ENCODE measurements at places on chromosomes 7 and 10.
A peak's percentile ranks its signal among the peaks of the same experiment; 100 is the strongest.

- DNase-seq, result no peak
Measured at GRCh38 chr10:95873139-95873538, 34.6 kb upstream of the CC2D2B start.

GRCh38 chr7:35869810-35870209 is 69.0 kb downstream of the SEPTIN7 start:
- no peak for DNase-seq

GRCh38 chr7:112188257-112188656 is 17.9 kb downstream of the DOCK4 start:
- no peak for DNase-seq

GRCh38 chr7:26117142-26117807 is 34.7 kb upstream of the NFE2L3 start:
- peak; percentile 19 for DNase-seq

DNA sequence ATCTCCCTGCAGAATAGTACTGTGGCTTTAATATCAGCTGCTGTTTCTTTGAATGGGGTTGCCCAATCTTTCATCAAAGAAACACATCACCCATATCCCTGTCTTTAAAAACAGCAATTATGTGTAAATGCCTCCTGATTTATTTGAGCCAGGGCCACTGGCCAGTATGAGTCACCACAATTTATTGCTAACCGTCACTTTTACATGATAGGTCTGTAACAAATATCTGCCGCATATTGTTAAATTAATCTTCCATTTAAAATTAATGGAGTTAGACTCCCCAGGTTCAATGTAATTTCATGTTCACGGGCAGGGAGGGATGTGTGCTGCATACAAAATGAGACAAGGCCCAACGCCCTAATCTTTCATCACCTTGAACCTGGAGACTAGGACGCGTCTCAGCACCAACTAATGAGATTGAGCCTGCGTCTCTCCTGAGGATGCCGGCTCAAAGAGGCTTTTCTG is 673.4 kb downstream of the AUTS2 start:
- no peak for DNase-seq

GRCh38 chr7:146698995-146699610 is 582.5 kb downstream of the CNTNAP2 start:
- DNase-seq, result no peak

GRCh38 chr7:102836977-102837376 is 75.8 kb upstream of the LRRC17 start:
- no peak for DNase-seq

- DNase-seq, result peak; percentile 62
Measured at GRCh38 chr7:140645166-140645900, 4.7 kb upstream of the DENND2A start.

GRCh38 chr10:49297818-49298670 is 926 bp upstream of the C10orf71 start:
- peak; percentile 77 for DNase-seq

DNA sequence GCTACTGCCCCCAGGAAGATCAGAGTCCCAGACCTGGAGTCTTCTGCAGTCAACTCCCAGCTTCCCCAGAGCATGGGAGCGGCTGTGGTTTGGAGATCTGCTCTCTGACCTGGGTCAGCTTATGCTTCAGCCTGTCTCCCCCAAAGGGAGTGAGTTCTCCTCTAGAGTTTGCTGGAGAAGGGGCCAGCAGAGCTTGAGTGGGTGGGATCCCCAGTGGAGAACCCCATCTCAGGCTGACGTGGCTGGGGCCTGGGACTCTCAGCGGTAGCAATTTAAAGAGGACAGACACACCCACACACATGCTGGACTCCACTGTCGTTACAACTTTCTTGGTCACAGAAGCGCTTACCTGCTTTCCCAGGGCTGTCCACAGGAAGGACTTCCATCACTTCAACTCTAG is 6.3 kb downstream of the UNC5B start:
- DNase-seq, result no peak

- no peak for DNase-seq
Measured at GRCh38 chr10:34262985-34263384, 552.1 kb downstream of the PARD3 start.

DNA sequence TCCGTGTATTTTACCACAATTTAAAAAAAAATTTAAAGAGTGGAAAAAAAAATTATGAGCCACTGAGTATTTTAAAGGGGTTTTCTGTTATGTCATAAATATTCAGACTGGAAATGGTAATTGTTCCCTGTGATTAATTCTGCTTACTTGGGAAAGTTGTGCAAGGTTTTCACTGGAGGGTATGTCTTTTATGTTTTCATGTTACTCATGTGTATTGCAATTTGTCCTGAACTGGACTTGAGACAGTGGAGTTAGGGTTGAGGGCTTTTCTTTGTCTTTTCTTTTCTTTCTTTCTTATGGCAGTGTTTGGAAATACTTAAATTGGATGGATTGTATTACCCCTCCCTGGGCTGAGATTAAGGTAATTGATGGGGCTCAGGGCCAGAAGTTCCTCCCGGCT is 257.7 kb downstream of the BAMBI start:
- no peak for DNase-seq

- DNase-seq, result no peak
Measured at GRCh38 chr10:15393139-15393825, 22.2 kb upstream of the FAM171A1 start.

GRCh38 chr10:44988957-44989585 is 10.5 kb upstream of the DEPP1 start:
- DNase-seq, result no peak

- DNase-seq, result no peak
Measured at GRCh38 chr10:87546971-87547413, 42.3 kb downstream of the MINPP1 start.
